ENCODE measurements at places on chromosomes 16 and 17.

GRCh38 chr17:66301367-66301863, 998 bp upstream of the PRKCA start:
- no peak for DNase-seq

- no peak for DNase-seq
These were observed 119.7 kb downstream of the RAB11FIP4 start for GRCh38 chr17:31511195-31511578.

DNA sequence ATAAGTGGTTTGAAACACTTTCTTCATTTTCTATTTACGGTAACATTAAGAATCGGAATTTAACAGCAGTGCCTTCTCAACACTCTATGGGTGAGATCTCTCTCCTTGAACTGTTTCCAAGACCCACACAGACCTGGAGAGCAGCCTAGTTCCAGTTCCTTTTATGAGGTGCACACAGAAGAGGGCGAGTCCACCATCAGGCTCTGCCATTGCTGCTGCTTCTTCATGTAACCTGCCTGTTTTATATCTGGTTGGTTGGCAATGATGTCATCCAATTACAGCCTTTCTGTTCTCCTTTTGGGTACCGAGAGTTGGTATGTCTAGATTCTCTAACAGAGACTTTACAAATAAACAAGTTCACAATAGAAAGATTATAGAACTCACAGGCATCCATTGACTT, 225.7 kb downstream of the UTP18 start:
- no peak for DNase-seq

- DNase-seq = peak; percentile 85
These were observed 2.7 kb upstream of the TMIGD1 start for GRCh38 chr17:30336369-30337171.

- DNase-seq = peak; percentile 61
These were observed 17.8 kb upstream of the SLC6A4 start for GRCh38 chr17:30253312-30253711.

DNA sequence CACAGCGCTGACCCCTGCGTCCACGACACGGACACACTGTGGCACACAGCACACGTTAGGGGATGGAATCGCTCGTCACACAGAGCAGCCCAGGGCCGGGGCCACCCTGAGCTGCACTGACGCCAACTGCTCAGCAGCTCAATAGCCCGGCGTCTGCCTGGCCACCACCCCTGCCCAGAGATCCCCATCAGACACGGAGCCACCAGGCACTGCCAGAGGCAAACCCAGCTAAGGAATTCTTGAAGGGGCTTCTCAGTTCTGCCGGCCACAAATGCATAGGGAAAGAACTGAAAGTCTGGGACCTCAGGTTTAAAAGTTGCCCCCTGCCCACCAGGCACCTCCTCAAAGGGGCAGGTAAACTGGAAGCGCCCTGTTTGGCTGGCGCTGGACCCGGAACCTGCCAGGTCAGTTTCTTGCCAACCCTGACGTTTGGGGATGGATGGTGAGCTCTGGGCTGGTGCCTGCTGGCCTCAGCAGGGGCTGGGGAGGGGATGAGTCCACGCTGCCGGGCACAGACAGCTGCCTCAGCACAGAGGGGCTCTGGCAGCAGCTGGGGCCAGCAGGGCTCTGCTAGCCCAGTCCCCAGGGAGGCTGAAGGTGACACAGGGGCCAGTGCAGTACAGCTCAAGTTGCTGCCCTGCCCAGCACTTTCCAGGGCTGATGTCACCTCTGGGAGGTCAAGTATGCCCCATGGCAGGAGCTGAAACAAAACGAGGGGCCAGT, 33.2 kb downstream of the TIMM22 start:
- no peak for DNase-seq

- no peak for DNase-seq
These were observed 135.4 kb downstream of the HS3ST3B1 start for GRCh38 chr17:14436266-14436665.

DNA sequence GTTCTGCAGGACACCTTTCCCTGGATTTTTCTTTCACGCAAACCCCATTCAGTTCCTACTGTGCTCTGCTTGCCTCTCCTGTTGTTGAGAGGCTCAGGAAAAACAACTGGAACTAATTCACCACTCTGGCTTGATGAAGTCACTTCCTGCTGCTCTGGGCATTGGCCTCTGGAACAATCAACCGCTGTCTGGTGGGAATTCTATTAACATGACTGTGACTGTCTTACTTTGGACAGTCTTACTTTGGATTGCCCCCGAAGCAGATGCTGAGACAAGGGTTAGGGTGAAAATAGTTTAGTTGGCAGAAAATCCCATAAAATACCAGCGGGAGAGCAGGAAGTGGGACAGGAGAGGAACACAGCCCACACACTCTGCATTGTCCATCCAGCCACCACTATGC, 90.0 kb upstream of the HSBP1 start:
- no peak for DNase-seq

DNA sequence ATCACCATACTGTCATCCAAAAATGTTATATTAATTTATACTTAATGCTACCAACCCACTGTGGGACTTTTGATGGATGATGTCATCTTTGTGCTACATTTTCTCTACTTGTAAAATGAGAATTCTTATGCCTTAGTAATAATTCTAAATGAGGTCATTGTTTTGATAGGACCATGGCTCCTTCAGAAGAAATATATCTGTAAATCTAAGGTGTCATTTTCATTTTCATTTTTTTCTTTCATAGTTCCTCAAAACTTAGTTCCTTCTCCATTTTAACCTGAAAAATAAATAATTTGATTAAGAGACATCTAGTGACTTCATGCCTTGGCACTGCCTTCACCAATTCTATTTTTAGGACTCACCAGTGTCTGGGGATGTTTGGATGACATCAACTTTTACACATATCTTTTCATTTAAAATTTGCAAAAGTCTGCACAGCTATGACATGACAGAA, 48.7 kb downstream of the GPRC5B start:
- DNase-seq = no peak

DNA sequence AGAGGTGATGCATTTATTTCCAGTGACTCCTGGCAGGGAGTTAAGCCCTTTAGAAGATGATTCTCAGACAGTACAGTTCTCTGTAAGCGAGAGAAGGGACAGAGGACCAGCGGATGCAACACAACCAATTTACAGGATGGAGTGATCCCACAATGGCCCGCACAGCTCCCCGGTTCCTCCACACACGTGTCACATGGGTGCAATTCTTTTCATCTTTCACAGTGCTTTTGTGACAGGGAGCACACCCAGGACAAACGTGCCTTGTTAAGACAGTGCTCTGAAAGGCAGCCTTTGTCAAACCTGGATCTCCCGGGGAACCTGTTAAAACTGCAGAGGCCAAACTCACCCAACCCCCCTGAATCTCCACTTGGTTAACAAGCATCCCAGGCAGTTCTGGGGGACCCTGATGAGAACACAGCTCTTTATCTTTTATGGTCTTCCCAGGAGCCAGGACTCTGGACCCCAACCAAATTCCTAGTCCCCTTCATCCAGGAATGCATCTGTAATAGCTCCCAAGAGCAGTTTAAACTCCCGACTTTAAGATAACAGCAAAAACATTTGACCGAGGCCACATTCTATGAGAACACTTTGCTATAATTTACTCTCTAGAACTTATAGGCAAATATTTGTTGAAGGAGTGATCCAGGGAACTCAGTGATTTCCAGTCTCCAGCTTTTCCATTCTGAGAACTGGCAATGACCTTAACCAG, 134.9 kb upstream of the CDH5 start:
- no peak for DNase-seq

GRCh38 chr16:52128361-52128760, 418.6 kb downstream of the TOX3 start:
- no peak for DNase-seq
